Keratinocyte (primary cell): ENCODE measurements at places on chromosomes 3 and 15. TPM values are rescaled to one million over a fixed set of nuclear protein-coding genes. Genes with fewer than 3 reads are reported as not detected.

Gene EPHB3
- polyA plus RNA-seq: 2.2 to 6.7 TPM (median 3.7 TPM) in 3 replicates

GRCh38 chr3:33636125-33636850 lies 81.8 kb downstream of the CLASP2 start:
- no peaks in the 10 kb centered on the region for H3K27me3 ChIP-seq
- H3K36me3 ChIP-seq: no peaks in the 10 kb centered on the region
- H3K4me3 ChIP-seq: no peak overlapping the region
- H3K27ac ChIP-seq: no peak overlapping the region
- no peak for DNase-seq
- no peaks in the 10 kb centered on the region for H3K4me1 ChIP-seq

- peaks cover 12% of the 10 kb centered on the region for H3K4me1 ChIP-seq
- no peak overlapping the region for H3K27ac ChIP-seq
- H3K27me3 ChIP-seq: no peaks in the 10 kb centered on the region
- H3K4me3 ChIP-seq: no peak overlapping the region
Measured at GRCh38 chr3:157417247-157417646, 19.4 kb upstream of the PTX3 start.

DNA sequence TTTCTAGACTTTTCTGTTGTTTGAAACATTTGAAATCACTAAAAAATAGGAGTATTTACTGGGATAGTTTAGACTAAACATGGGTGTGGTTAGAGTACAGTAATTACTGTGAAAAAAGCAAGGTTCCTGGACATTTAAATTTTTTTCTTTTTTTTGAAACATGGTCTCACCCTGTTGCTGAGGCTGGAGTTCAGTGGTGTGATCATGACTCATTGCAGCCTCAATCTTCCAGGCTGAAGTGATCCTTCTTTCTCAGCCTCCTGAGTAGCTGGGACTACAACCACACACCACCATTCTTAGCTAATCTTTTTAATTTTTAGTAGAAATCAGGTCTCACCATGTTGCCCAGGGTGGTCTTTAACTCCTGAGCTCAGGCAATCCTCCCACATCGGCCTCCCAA lies 20.4 kb upstream of the CELF6 start:
- H3K27me3 ChIP-seq: no peaks in the 10 kb centered on the region
- no peak overlapping the region for H3K27ac ChIP-seq
- peaks cover 2% of the 10 kb centered on the region for H3K36me3 ChIP-seq
- no peak for DNase-seq
- no peak overlapping the region for H3K4me3 ChIP-seq

Gene C3orf85
- polyA plus RNA-seq: not detected in 3 replicates

Gene HESX1
- 0.12 to 0.29 TPM (median 0.28 TPM) in 3 replicates for polyA plus RNA-seq

GRCh38 chr3:72601983-72602750 lies 246.1 kb downstream of the SHQ1 start:
- H3K36me3 ChIP-seq: no peaks in the 10 kb centered on the region
- no peak overlapping the region for H3K4me3 ChIP-seq
- no peak overlapping the region for H3K27ac ChIP-seq
- DNase-seq: no peak
- H3K27me3 ChIP-seq: peaks cover 13% of the 10 kb centered on the region
- H3K4me1 ChIP-seq: peaks cover 2% of the 10 kb centered on the region

DNA sequence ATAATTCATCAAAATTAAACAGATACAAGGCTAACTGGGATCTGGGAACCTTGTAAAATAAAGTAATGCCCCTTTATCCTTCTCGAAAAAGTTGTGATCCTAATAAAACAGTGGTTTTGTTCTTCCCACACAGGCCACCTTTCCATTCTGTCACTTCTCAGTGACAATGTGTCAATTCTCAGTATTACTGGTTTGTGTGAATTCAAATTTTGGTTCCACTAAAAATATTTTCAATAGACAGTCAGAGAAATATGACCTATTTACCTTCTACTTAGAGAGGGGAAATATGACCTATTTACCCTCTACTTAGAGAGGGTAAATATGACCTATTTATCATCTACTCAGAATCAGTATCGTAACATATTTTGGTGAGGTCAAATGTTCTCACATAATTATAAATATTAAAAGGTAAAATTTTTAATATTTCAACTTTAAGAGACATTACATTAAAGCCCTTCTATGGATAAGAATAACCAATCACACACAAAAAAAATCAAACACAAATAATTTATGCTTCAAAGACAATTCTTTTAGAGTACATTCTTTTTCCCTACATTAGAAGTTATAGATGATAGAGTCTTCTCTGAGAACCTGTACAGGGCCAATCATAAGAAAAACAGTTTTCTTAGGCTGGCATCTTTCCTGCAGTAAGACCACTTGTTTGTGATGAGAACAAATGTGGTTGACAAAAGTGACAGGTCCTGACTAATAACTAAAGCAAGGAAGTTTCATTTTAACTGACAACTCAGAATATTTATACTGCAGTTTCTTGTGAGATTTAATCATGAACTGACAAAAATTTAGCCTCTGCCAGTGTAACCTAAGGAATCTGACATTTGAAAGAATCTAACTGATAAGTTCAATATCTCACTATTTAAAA lies 323.3 kb downstream of the DIPK2A start:
- no peaks in the 10 kb centered on the region for H3K27me3 ChIP-seq
- no peaks in the 10 kb centered on the region for H3K36me3 ChIP-seq
- no peak overlapping the region for H3K27ac ChIP-seq
- peaks cover 4% of the 10 kb centered on the region for H3K4me1 ChIP-seq
- DNase-seq: no peak

GRCh38 chr3:171340434-171340833 lies 119.8 kb downstream of the TNIK start:
- DNase-seq: no peak
- H3K4me1 ChIP-seq: no peaks in the 10 kb centered on the region
- no peak overlapping the region for H3K27ac ChIP-seq
- no peaks in the 10 kb centered on the region for H3K27me3 ChIP-seq

- H3K27ac ChIP-seq: no peak overlapping the region
- H3K27me3 ChIP-seq: no peaks in the 10 kb centered on the region
- H3K4me3 ChIP-seq: no peak overlapping the region
- DNase-seq: no peak
- no peaks in the 10 kb centered on the region for H3K36me3 ChIP-seq
- peaks cover 6% of the 10 kb centered on the region for H3K4me1 ChIP-seq
Measured at GRCh38 chr15:69794645-69795469, 302.9 kb downstream of the TLE3 start.

DNA sequence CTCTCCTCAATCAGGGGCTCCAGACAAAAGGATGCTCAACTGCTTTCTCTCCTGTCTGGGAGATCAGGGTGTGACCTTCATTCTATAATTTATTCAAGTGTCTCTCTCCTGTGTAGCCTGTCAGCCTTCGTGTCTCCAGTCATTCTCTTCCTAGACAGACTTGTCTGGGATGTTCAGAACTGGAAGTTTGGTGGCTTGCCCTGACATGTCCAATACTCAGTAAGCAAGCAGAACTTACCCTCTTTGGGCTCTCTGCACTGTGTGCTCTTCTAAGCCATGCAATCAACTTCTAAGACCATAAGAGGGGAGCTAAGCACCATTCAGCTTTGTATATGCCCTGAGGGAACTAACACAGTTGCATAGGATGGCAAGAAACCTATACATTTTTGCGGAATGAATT lies 14.1 kb downstream of the ACKR2 start:
- H3K27ac ChIP-seq: peak overlapping the region; percentile 69
- no peaks in the 10 kb centered on the region for H3K27me3 ChIP-seq
- no peaks in the 10 kb centered on the region for H3K36me3 ChIP-seq
- peak; percentile 81 for DNase-seq
- H3K4me3 ChIP-seq: no peak overlapping the region

DNA sequence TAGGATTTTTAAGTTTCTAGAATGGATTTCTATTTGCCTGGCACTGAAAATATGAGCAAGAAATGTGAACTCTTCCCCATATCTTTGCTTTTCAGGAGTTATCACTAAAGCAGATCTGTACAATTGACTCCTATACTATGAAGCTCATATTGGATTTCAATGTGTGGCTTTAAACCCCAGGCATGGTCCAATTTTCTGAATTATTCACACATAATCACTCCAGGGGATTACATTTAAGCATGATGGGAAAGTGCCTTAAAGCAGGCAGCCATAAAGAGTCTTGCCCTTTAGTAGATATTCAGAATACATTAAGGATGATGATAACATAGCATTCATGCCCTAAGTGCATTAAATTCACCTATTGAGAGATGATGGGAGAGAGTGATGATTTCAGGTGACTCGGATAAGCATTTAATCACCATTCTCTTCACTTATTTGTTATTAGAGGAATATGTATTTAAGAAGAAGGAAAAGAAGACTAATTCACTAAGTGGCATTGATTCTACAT lies 331.8 kb upstream of the ROBO1 start:
- H3K4me1 ChIP-seq: no peaks in the 10 kb centered on the region
- no peak for DNase-seq
- H3K4me3 ChIP-seq: no peak overlapping the region
- H3K27ac ChIP-seq: no peak overlapping the region
- no peaks in the 10 kb centered on the region for H3K27me3 ChIP-seq

Gene IRAK2
- polyA plus RNA-seq: 3.5 to 6.2 TPM (median 5.3 TPM) in 3 replicates

Gene ZBTB38
- 17.9 to 41.1 TPM (median 34.9 TPM) in 3 replicates for polyA plus RNA-seq
